ENCODE measurements at places on chromosomes 5 and 9.

DNA sequence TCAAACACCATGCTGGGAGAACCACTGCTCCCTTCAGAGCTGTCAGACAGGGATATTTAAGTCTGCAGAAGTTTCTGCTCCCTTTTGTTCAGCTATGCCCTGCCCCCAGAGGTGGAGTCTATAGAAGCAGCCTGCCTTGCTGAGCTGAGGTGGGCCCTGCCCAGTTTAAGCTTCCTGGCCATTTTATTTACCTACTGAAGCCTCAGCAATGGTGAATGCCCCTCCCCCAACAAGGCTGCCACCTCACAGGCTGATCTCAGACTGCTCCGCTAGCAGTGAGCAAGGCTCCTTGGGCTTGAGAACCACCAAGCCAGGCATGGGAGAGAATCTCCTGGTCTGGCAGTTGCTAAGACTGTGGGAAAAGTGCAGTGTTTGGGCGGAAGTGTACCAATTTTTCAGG lies 205.5 kb upstream of the PTGER4 start:
- DNase-seq = no peak

- DNase-seq = peak; percentile 6
These were observed 23.1 kb upstream of the SMAD5 start for GRCh38 chr5:136109453-136110135.

DNA sequence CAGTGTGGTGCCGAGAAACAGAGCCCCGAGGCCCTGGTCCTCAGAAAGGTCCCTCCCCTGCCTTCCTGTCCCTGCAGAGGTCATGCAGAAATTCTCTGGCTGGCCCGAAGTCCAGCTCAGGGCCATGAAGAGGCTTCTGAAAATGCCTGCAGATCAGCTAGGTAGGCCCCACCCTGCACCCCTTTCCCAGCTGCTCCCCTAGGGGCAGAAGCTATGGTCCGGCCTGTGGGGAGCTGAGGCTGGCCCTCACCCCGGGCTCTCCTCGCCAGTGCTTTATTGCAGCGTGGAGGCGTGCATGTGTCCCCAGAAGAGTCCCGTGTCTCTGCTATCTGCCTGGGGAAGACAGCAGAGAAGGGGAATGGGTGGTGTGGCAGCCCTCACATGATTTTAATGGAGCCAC lies 19.9 kb downstream of the REXO4 start:
- DNase-seq = no peak

GRCh38 chr9:2718698-2719033 lies 1.4 kb downstream of the KCNV2 start:
- no peak for DNase-seq

DNA sequence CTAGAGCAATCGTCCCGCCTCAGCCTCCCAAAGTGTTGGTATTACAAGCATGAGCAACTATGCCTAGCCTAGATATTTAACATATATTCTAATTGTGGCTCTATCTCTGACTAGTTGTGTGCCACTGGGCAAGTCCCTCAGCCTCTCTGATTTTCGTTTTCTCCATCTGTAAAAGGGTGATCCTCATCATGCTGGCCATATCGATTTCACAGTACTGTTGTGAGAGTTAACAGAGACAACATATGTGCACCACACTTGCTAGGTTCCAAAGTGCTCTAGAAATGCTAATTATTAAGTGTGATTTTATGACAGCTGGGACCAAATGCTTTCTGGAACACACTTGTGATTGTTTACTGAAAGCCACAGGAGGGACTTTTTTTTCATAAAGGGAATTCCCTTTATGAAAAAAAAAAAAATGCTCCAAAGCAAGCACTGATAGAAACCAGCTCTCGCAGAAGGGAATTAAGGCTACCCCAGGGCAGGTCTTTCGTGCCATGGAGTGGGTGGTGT lies 78.5 kb upstream of the EPB41L4B start:
- peak; percentile 90 for DNase-seq

DNA sequence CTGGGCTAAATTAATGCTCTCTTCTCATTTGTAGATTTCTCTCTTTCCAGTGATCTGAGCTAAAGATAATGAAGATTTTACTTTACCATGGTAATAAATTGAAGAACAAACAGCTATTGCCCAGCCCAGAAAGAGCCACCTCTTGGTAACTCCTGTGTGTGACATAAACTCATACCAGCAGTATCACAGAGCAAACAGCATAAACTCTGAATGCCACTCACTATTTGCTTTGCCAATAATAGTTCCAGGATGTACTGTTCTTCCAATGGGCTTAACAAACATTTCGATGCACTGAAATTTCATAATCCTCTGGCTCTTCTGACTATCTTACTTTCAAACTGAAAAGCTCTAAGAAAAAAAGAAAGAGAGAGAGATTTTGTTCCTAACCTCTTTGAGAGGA lies 69.8 kb upstream of the RASEF start:
- no peak for DNase-seq

- no peak for DNase-seq
These were observed 170.5 kb downstream of the NNT start for GRCh38 chr5:43773478-43773844.

DNA sequence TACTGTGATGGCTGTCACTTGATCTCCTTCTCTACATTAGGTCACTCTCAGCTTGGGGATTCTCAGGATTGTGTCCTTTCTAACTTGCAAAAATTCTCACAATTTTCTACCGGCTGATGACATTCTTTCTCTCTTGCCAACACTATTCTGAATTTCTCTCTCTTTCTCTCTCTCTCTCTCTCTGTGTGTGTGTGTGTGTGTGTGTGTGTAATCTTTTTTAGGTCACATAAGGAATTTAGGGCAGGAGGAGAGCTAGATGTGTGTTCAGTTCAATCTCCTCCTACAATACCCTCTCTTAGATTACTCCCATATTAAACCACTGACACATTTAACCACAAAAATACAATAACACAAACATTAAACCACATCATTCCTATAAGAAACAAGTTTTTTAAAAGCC lies 242.3 kb upstream of the NREP start:
- no peak for DNase-seq

DNA sequence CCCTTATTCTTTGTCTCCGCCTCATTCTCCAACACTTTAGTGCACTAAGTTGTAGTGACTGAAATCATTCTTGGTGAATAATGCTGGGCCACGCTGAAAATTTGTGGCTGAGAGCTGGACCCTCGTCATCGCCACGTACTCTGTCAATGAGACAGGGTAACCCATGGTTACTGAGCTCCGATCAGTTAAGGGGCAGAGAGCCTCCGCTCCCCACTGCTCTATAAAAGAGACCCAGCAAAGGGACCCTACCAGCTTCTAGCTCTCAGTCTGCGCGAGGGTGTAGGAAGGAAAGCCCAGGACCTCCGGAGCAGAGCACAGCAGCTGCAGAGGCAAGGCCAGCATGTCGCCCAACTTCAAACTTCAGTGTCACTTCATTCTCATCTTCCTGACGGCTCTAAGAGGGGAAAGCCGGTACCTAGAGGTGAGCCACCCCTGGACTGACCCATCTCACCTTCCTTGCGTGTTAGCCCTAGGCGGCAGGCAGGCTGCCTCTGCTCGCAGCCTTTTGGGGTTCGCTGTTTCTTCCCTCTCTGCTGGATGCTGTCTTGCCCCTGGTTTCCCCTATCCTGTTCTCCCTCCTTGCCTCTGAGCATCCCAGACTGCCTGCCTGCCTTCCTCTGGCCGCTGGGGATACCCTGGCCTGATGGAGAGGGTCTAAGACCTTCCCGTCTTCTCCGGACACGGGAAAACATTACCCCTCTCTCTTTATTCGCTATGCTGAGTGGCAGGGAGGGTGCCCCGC lies at the start of gene CRHBP:
TSS of gene CRHBP (plus strand) at position 251 of the 742 bp plus-strand sequence. CDS start at position 341, 90 bp downstream.
- no peak for DNase-seq

DNA sequence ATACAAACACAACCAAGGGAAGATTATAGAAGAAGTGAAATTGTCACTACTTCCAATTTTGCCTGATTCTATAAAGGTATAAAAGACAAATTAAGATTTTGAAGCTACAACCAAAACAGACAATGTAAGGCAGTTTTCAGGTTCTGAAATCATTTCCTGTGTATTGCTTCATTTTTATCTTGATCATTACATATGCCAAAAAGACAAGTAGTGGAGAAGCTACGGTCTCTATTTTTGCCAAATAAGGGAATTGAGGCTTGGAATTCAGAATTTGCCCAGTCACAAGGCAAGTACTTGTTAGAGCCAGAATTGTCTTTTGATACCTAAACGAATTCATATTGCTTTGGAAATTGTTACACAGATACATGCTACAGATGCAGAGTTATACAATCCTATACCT lies 20.6 kb downstream of the EDIL3 start:
- DNase-seq = no peak

GRCh38 chr5:64838376-64838775 lies 69.6 kb downstream of the CWC27 start:
- no peak for DNase-seq

- no peak for DNase-seq
These were observed 36.5 kb upstream of the SAP30L start for GRCh38 chr5:154409230-154409840.

- DNase-seq = no peak
These were observed 129.7 kb upstream of the PCA3 start for GRCh38 chr9:76634356-76635054.

- no peak for DNase-seq
These were observed 521.1 kb upstream of the DAB2 start for GRCh38 chr5:39945870-39946269.

DNA sequence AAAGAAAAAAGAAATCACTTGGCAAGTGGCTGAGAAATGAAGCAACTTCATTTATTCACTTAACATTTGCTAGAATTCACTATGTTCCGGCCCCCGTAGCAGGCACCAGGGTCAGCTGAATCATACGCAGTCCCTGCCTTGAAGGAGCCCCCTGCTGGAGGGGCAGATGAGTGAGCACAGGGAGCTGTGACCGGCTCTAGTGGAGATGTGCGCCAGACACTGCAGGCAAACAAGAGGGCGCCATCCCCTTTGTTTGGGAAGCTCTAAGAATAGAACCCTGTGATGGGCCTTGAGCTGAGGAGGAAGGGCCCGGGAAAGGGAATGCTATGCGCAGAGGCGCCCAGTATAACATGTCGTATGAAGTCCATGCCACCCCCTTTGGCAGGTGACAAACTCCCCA lies 20.2 kb upstream of the RPL26L1 start:
- peak; percentile 27 for DNase-seq

DNA sequence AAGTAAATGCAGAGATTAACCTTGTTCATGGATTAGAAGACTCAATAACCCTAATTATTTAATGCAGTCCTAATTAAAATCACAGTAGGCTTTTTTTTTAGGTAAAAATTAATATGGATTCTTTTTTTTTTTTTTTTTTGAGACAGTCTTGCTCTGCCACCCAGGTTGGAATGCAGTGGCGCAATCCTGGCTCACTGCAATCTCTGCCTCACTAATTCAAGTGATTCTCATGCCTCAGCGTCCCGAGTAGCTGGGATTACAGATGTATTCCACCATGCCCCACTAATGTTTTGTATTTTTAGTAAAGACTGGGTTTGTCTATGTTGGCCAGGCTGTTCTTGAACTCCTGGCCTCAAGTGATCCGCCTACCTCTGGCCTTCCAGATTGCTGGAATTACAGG lies 40.6 kb downstream of the DENND4C start:
- DNase-seq = no peak

- DNase-seq = no peak
These were observed 23.5 kb upstream of the TENT2 start for GRCh38 chr5:79588696-79589095.

Measured in NCI-H2171 treated with DMSO at 0.1 percent for 48 hours (cell line).